ENCODE measurements at places on chromosomes 16 and 17.

DNA sequence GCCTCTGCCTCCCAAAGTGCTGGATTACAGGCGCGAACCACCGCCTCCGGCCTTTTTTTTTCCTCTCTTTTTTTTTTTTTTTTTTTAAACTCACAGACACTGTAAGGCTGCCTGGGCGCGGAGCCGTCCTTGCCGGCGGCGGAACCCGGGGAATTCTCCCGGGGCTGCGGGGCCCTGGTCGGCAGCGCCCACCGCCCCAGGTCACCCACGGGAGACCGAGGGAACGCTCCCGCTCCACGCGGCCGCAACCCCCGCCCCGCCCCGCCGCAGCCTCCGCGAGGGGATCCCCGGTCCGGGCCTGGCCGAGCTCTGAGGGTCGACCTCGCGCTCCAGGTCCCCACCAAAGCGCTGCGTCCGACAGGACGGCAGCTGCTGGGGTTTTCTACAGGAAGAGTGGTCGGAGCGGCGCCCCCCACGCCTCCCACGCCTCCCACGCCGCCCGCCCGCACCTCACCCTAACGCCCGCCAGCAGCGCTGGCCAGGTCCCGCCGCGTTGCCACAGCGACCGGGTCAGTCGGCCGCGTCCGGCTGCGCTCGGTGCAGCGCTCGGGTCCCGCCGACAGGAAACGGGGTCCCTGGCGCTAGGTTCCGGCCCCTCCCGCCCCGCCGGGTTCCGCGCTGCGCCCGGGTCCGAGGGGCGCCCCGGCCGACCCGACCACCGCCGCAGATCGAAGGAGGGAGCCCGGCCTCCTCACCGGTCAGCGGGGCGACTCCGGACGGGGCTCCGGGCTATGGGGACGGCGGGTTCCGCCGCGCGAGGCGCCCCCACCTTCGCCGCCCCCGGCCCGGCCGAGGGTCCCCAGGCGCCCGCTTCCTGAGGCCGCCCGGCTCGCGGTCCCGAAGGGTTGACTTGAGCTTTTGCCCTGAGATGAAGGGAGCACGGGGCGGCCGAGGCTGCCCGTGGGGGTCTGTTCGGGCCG is at the start of gene CCDC57:
TSS of gene CCDC57 (minus strand) at position 512 of the 920 bp plus-strand sequence. CDS start 10,898 bp downstream, outside the sequence.
- H3K4me1 ChIP-seq, result peaks cover 46% of the 10 kb centered on the region
- H3K27me3 ChIP-seq, result no peaks in the 10 kb centered on the region
- no peaks in the 10 kb centered on the region for H3K36me3 ChIP-seq
- H3K4me3 ChIP-seq, result peak within 1 kb of the TSS; percentile 86
- peak; percentile 93 for DNase-seq

GRCh38 chr17:41801374-41802271 is 10.1 kb downstream of the P3H4 start:
- no peaks in the 10 kb centered on the region for H3K27me3 ChIP-seq
- no peak for DNase-seq
- H3K4me3 ChIP-seq, result no peak overlapping the region
- H3K4me1 ChIP-seq, result peaks cover 4% of the 10 kb centered on the region
- no peak overlapping the region for H3K27ac ChIP-seq

GRCh38 chr16:680967-681745 is 946 bp downstream of the STUB1 start:
- no peak for DNase-seq

DNA sequence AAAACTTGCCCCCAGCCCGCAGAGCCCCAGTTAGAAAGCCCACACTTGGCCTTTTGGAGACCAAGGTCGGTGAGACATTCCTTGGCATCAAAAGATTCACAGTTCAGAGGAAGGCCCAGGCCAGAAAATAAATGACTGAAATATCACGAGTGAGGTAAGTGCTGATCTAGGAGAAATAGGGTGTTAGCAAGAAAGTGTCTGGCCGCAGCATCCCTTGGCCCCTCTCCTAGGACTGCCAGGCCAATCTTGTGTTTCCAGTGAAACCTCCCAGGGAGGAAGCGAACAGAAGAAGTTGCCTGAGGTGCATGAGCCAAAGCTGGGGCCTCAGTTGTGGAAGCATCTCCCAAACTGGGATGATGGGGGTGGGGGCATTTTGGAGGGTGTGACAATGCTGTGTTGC is 22.5 kb upstream of the NSMCE1 start:
- no peak for DNase-seq
- H3K27me3 ChIP-seq, result no peaks in the 10 kb centered on the region
- H3K4me1 ChIP-seq, result peaks cover 10% of the 10 kb centered on the region
- H3K36me3 ChIP-seq, result no peaks in the 10 kb centered on the region
- H3K4me3 ChIP-seq, result no peak overlapping the region
- no peak overlapping the region for H3K27ac ChIP-seq

GRCh38 chr17:69870091-69870530 is 204.9 kb upstream of the KCNJ16 start:
- H3K27me3 ChIP-seq, result no peaks in the 10 kb centered on the region
- DNase-seq, result no peak
- H3K36me3 ChIP-seq, result peaks cover 6% of the 10 kb centered on the region
- no peak overlapping the region for H3K4me3 ChIP-seq

DNA sequence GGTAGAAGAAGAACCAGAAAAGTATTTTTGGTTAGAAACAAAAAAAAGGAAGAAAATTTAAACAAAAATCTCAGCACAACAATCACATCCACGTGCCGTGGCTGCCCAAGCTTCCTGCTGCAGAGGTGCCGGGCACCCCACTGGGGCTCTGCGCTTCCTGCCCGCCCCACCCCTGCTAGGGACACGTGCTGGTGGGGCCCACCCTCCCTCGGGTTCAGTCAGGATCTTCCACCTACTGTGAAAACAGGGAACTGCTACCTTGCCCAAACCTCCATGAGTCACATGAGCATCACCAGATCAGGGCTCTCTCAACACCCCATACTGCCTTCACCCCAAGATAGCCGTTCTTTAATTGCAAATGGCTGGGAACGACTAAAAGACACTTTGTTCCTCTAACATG is 24.4 kb upstream of the CYTH1 start:
- DNase-seq, result no peak
- H3K27me3 ChIP-seq, result no peaks in the 10 kb centered on the region
- peaks cover 31% of the 10 kb centered on the region for H3K36me3 ChIP-seq
- H3K4me1 ChIP-seq, result peaks cover 22% of the 10 kb centered on the region

DNA sequence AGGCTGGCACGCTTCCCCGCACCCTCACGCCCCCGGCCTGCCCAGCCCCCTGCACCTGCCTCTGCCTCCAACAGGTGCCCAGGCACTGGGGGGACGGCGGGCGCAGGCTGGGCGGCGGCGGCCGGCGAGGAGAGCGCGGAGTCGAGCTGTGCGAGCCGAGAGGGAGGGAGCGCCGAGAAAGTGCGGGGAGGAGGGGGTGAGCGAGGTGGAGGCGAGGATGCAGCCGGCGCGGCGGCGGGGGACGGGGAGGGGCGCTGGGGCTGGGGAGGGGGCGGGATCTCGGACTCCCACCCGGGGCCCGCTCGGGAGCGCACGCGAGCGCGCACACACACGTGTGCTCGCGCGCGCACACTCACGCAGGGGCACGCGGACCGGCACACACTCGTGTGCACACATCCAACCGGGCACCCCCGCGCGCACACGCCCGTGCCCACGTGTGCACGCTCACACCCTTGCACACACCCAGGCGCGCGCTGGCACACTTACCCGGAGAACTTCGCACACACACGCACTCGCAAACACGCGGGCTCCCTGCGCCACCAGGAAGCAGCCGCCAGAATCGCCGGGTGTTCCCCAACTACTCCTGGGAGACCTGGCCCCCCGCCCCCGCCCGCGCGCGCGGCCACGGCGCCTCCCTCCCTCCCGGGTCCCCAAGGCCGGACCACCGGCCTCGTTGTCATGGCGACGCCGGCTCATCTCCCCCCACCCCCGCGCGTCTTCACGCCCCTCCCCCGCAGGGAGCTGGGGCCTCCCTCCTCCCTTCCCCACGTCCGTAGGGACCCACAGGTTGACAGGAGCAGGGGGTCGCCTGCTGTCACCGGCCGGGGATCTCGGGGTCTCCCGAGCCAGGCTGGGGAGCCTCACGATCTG is at the start of gene DOC2A:
TSS of gene DOC2A (minus strand) at position 184 of the 870 bp plus-strand sequence. CDS start 805 bp downstream, outside the sequence.
- peak within 1 kb of the TSS; percentile 75 for H3K4me3 ChIP-seq
- H3K27me3 ChIP-seq, result peaks cover 22% of the 10 kb centered on the region
- no peak within 1 kb of the TSS for H3K27ac ChIP-seq
- peaks cover 5% of the 10 kb centered on the region for H3K4me1 ChIP-seq
- H3K36me3 ChIP-seq, result no peaks in the 10 kb centered on the region

GRCh38 chr17:64326420-64327054 is 63.5 kb upstream of the TEX2 start:
- no peaks in the 10 kb centered on the region for H3K27me3 ChIP-seq
- H3K27ac ChIP-seq, result peak overlapping the region; percentile 3
- H3K36me3 ChIP-seq, result no peaks in the 10 kb centered on the region

GRCh38 chr17:43702637-43703036 is 40.9 kb upstream of the MEOX1 start:
- peak overlapping the region; percentile 59 for H3K27ac ChIP-seq
- DNase-seq, result no peak
- peaks cover 6% of the 10 kb centered on the region for H3K36me3 ChIP-seq

- H3K27me3 ChIP-seq, result no peaks in the 10 kb centered on the region
- peak; percentile 58 for DNase-seq
- no peak overlapping the region for H3K4me3 ChIP-seq
- no peaks in the 10 kb centered on the region for H3K36me3 ChIP-seq
- no peak overlapping the region for H3K27ac ChIP-seq
Observed at GRCh38 chr17:1736348-1737281, 6.1 kb upstream of the SERPINF2 start.

Data from natural killer cell treated with Interleukin-12 subunit alpha and Interleukin-12 subunit beta and Interleukin-15 and Interleukin-18, amount 100 ng/mL, for 72 hours (primary cell).